Islet precursor cell (in vitro differentiated cells): ENCODE measurements at places on chromosomes 5 and 9.
A peak's percentile ranks its signal among the peaks of the same experiment; 100 is the strongest.

- peak; percentile 60 for DNase-seq
Measured at GRCh38 chr5:63125862-63126261, 547.2 kb downstream of the LRRC70 start.

- peak; percentile 75 for DNase-seq
Measured at GRCh38 chr5:115785381-115786065, 30.9 kb downstream of the CDO1 start.

DNA sequence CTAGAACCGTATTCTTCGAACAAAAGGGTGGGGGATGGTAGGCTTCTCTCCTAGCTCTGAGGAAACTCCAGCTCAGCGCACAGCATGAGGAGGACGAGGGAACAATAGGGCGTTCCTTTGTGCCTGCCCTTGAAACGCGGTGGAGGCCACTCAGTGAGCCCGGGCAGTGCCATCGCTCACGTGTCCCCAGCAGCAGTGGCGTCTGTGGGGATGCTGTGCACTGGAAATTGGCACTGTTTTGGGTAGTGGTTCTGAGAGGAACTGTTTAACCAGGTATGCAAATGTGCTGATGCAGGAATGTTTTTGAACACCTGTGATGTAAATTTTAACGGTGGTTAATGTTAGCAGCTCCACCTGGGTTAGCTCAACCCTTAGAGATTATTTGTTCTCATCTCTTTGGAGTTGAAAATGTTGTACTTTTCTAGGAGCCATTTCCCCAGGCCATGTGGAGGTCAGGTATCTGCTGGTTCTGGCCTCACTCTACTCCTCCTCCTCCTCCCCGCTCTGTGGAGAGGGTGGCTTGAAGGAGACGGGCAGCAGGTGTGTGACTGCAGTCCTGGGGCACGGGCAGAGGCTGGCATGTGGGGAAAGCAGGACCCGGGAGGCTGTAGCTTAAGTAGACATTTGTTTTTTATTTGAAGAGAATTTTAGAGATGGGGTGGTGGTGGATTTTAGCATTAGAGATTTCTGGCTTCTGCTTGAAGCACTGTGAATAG, 48.3 kb downstream of the EHMT1 start:
- no peak for DNase-seq

DNA sequence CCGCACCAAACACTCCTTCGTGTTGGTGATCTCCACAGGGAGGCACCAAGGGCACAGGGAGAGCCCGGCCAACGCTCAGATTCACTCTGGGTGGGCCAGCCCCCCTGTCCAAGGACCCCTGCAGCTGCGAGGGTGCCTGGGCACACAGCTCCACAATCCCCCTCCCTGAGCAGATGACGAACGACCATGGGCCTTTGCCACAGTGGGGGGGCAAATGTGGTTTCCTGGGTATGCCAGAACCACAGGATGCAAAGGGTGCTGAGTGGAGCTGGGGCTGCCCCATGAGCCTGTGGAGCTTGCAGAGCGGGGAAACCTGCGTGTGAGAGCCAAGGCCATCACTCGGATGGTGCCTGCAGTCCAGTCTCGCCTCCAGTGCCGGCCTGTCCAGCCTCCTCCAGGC, 31.0 kb downstream of the LPCAT1 start:
- no peak for DNase-seq

GRCh38 chr5:72842816-72843215, 26.4 kb downstream of the TNPO1 start:
- no peak for DNase-seq

DNA sequence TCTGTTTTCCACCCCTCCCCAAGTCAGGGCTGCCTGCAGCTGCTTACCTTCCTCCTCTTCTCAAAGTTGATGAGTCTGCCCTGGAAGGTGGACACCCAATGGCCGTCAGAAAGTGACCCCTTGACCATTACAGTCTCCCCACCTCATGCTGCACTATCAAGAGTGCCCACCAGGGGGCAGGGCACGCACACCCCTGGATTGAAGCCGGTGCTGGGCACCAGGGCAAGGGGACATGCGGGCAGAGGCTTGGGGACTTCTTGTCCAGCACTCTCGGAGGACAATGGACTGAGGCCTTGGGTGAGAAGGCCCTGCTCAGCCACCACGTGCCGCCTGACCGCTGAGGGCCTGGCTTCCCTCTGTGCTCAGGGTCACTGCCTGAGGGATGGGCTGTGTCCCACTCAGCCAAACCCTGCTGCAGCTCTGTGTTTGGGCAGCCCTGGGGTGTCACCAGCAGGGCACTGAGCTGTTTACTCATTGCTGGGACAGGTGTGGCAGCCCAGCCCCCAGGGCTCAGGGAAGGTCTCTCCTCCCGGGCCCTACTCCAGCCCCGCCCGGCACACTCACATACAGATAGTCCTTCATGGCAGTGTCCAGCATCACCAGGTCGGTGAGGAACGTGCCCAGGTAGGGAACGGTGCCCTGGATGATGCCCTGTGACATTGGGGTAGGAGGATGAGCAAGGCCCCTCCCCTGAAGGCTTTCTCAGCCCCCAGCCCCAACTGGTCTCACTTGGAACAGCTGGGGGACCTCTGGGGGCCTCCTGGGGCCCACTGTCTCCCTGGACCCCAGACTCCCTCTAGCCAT, 17.7 kb downstream of the RALGDS start:
- no peak for DNase-seq

DNA sequence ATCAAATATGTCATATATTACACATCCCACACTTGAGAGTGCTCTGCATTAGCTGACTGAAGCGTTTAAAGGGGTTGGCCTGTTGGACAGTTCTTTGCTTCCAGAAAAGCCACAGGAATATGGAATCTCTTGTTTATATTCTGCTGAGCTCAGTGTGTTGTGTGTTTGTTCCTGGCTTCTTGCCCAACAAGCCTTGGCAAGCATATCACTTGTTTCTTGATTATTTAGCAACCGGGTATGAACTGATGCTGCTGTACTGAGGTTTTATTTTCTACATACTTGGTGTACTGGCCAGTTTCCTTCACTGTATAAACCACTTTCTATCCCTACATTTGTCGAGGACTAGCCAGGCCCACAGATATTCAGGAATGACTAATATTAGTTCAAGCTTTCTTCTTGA, 378.9 kb downstream of the KCTD16 start:
- DNase-seq, result no peak

DNA sequence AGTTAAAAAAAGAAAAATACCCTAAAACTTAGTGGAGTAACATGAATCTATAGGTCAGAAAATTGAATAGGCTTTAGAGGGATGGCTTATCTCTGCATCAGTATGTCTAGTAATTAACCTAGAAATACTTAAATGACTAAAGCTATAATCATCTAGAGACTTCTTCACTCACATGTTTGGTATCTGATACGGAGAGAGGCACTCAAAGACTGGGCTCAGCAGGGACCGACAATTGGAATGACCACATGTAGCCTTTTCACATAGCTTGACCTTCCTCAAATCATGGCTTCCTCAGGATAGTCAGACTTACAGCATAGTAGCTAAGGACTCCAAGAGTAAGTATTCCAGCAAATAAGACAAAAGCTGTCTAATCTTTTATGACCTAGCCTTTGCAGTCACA, 105.3 kb upstream of the RORB start:
- DNase-seq, result peak; percentile 56

DNA sequence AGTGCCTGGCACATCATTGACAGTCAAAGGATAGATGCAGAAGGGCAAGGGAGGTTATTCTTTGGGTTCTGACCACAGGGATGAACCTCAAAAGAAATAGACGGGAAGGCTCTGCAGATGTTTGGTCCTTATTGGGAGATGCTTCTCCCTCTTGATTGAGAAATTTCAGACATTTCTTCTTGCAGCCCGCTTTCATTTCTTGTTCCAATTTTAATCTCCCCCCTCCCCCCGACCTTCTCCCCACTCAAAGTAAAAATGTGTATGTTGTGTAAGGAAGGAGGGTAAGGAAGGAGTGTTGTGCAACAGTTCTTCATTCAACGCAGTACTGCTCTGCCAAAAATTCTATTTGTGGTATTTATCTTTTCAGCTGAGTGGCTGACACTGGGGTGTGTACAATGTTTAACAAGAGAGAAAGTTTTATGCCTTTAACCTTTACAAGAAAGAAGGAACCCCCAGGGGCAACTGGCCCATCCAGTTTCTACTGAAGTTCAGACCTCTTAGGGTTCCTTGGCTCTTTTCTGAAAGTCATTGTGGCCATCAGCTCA, 46.3 kb upstream of the TNFSF15 start:
- no peak for DNase-seq

DNA sequence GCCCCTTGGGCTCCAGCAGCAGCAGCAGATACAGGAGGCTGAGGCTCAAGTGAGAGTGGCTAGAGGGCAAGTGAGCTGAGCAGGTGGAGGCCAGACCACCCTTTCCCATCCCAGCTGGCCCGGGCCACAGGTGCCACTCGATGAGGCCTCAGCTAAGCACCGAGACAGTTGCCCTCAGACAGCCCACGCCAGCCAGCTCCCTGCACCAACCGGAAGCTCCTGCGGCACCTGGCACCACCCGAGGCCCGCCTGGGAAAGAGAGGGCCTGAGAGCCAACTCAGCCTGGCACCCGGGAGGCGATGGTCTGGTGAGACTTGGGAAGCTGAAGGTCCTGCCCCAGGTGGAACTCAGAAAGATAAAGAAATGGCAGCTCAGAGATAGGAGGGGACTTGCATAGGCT, 28.3 kb upstream of the TTLL11 start:
- no peak for DNase-seq

- peak; percentile 78 for DNase-seq
Measured at GRCh38 chr5:123813937-123814624, 302.1 kb downstream of the CSNK1G3 start.

DNA sequence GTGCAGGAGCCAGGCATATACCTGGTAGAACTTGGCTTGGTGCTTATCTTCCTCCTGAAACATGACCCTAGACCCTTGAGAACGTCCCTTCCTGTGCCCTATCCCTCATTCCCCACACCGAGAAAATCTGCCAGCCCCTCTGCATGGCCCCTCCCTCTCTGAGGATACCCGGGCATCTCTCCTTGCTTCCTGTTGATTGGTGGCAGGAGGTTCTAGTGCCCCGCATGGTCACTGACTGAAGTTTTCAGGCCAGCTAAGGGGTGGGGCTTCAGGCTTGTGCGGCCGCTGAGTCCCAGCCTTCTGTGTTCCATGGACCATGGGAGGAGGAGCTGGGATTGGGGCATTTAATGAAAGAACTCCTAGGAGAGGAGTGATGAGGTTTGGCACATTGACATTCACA, 22.8 kb downstream of the IGIP start:
- DNase-seq, result peak; percentile 77

- peak; percentile 77 for DNase-seq
Measured at GRCh38 chr5:15683332-15683731, 183.4 kb downstream of the FBXL7 start.

DNA sequence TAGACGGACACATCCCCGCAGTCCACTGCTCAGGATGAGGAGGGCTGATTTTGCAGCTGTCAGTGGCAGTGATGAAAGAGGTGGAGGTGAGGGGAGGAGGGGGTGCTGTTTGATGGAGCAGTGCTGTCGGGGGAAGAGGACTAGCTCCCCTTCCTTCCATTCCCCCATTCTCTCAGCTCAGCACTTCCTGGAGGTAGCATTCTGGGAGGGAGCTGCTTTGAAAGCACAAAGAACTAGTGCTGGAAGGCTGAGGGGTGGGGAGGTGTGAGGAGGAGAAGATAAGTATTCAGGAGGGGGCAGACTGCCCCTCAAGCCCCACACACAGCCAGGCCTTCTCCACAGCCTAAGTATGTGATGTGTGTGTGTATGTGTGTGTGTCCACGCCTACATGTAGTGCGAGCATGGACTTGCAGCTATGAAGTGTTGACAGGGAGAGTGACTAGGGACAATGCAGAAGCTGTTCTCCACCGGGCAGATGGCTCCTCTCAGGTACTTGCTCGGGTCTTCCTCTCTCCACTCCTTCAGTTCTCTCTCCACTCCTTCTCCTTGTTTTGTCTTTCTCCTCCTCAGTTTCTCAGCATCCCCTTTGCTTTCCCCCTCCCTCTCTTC, 65.5 kb upstream of the HSPA9 start:
- DNase-seq, result no peak

- DNase-seq, result no peak
Measured at GRCh38 chr9:107819772-107820565, 330.4 kb upstream of the KLF4 start.

- DNase-seq, result no peak
Measured at GRCh38 chr5:133957080-133957479, 11.3 kb downstream of the C5orf15 start.

DNA sequence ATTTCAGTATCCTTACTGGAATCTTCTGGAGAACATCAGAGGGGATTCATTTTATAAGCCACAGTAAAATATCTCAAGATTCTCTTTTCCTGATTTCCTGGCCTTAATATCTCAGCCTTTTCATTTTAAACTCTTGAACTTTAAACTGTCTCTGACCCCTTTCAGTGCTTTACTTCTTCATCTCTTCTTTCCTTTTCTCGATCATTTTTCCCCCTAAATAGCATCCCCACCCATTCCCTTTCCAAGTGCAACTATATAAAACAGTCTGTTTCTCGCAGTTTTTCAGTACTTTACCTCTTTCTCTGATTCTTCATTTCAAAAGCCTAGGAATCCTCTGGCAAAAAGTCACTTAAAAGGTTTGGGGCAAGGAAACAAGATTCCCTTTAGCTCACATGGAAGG, 80.5 kb downstream of the PALM2AKAP2 start:
- DNase-seq, result no peak

DNA sequence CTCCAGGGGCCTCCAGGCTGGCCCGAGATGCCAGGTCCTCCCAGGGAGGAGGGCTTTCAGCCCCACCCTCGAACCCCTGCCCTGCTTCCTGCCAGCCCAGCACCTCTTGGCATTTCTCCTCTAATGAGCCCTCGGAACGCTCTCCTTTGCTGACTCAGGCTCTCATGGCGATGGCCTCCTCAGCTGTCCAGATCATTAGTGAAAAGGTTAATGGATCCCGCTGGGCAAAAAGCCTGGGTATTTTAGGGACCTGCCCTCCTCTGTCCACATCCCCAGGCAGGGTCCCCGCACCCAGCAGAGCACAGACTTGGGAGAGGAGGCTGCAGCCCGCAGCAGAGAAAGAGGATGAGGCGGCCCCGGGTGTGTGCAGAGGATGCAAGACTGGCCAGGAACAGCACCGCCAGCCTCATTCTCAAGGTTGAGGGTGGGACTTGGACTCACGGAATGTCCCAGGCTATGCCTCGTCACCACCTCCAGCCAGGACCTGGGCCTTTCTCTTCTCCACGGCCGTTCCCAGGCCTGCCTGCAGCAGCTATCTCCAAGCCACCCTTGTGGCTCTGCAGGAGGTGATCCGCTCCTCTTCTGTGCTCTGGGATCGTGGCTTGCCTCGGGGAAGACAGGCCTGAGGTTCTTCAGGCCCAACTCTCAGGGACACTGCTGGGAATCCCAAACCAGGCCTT, 23.0 kb upstream of the ADAMTS2 start:
- DNase-seq, result no peak

- peak; percentile 69 for DNase-seq
Measured at GRCh38 chr5:10319202-10319851, 11.6 kb upstream of the CMBL start.

- DNase-seq, result no peak
Measured at GRCh38 chr9:6910032-6910431, 152.3 kb downstream of the KDM4C start.

DNA sequence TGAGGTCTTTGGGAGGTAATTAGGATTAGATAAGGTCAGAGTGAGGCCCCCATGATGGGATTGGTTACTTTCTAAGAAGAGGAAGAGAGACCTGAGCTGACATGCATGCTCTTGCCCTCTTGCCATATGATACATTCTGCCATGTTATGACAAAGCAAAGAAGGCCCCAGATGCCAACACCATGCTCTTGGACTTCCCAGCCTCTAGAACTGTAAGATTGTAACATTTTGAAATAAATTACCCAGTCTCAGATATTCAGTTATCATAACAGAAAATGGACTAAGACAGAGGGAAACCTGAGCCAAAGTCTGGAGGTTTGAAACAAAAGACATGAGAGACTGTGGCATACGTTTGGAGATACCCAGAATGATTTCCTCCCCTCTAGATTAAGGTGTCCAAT, 318.6 kb downstream of the ARHGEF28 start:
- DNase-seq, result no peak
